CD4-positive, alpha-beta T cell treated with Interferon gamma for 1 hour (primary cell): ENCODE measurements at places on chromosomes 4 and X.

DNA sequence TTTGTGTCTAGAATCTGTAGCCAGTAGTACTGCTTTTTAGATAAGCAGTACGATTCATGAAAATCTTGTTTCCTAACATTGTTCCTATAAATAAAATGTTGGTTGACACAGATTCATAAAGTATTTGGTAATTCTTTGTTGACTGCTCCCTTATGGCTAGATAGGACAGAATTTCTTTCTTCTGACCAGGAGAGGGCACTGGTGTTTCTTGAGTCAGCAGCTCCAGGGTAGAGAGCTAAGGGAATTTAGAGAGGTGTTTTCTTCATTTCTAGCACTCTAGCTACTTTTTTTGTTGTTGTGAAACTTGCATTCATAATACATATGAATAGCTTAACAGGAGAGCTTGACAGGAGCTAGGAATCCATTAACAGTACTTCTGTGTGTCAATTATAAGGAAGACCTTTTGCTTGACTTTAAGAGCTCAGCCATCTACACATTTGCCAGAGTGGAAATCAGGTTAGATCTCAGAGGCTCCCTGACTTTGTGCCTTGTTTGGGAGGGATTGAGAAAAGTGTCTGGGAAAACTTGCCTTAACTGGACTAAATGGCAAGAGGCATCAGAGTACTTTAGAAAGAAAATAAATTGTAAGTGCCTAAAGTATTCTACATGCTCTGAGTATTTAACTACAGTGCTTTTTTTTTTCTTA lies 756.1 kb downstream of the SH3BGRL start:
- DNase-seq = no peak

- no peak for DNase-seq
Measured at GRCh38 chr4:7377223-7377865, 57.4 kb downstream of the PSAPL1 start.

DNA sequence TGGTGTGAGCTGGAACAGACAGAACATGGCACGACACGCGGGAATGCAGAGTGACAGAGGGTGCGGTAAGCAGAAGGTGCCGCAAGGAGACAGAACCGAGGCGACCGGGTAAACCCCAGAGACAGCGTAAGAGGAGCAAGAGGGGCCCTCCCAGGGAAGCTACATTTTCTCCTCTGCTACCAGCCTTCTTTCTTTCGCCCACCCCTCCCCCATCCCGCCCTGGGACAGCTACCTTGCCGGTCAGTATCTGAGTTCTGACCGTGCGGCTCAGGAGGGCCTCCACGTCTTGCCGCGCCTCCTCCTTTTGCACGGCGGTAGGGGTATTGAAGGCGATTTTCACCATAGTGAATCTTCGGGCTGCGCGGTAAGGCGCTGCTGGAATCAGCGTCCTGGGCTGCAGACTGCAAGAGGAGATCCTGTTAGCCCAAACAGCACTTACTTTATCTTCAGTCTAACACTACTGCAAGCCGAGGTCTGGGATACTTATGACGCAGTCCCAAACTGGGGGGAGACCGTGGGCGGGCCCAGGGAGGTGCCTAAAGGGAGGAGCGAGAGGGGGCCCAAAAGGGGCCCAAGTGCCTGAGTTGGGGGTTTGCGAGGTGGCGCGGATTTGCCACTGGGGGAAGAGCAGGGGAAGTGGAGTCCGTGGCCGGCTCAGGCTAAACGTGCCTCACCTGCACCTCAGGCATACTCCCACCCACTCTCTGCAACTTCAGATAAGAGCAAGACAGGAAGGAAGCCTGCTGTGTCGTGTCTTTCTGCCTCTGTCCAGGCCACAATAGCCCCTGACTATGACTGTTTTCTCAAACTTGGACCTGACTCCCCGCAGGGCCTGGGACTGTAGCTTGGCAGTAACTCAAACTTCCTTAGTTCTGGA lies at the start of gene ITM2A:
Gene ITM2A (minus strand): TSS at position 462 of the 877 bp plus-strand sequence. CDS start 119 bp downstream, at position 343.
- DNase-seq = peak; percentile 75

DNA sequence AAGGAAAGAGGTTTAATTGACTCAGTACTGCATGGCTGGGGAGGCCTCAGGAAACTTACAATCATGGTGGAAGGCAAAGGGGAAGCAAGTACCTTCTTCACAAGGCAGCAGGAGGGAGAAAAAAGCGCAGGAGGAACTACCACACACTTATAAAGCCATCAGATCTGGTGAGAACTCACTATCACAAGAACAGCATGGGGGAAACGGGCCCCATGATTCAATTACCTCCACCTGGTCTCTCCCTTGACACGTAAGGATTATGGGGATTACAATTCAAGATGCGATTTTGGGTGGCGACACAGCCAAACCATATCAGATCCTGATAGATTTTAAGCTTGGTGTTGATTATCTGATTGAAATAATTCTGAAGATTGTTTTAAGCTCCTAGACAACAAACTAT lies 218.7 kb downstream of the CBR4 start:
- no peak for DNase-seq

DNA sequence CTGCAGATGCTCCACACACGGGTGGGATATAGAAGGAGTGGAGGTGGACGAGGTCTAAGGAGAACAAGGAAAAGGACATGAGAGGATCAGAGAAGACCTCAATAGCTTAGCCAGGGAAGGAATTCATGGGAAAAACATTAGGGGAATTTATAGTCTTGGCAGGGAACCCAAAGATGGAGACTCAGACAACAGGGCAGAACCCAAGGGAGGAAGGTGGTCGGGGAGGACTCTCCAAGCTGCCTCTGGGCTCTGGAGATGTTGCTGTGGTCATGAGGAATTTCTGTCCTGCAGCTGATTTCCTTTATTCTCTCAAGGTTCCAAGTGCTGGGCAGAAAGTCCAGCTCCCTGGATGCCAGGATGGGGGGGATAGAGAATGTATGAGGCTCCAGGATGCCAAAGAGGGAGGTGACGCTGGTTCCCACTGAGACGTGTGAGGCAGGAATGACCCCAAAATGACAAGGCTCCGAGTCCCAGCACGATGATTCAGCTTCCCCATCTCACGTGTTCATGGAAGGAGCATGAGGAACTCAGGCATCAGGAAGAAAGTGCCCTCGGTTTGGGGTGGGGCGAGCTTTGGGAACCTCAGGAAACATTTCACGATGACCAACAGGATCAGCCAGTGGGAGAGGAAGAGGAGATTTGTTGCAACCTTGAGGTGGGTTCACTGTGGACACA lies 57.0 kb upstream of the PPP2R3B start:
- DNase-seq = no peak

DNA sequence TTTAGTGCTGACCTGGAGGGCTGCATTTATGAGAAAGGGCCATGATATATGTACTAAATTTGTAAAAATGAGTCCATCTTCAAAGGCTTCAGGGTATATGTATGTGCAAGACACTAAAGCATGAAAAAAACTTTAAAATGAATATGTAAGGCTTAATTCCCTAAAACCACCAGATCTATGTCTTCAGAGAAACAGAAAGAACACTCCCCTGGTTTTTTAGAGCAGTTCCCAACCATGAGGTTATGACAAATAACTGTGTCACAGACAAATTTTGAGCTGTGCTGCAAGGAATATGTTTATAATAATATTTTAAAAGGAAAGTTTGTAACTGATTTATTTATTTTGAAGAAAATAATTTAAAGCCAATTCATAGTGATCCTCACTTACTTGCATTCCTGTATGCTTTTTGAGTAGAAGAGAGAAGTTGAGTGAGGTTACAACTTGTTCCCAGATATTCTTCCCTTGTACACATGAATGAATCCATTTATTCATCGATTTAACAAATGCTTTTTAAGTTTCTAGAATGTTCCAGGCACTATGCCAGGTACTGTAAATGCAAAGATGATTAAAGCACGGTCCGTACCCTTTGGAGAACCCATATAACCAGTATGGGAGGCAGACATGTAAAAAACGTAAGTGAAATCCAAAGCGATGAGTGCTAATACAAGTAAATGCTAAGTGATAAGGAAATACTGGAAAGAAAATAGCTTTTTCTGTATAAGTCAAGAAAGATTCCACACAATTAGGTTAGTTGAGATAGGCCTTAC lies 295.2 kb upstream of the DIAPH2 start:
- no peak for DNase-seq

GRCh38 chr4:138670681-138671080 lies 344.9 kb upstream of the NOCT start:
- DNase-seq = no peak

GRCh38 chr4:52964011-52964410 lies 101.9 kb downstream of the RASL11B start:
- no peak for DNase-seq

GRCh38 chrX:103417370-103417769 lies 41.0 kb downstream of the BEX3 start:
- DNase-seq = no peak

DNA sequence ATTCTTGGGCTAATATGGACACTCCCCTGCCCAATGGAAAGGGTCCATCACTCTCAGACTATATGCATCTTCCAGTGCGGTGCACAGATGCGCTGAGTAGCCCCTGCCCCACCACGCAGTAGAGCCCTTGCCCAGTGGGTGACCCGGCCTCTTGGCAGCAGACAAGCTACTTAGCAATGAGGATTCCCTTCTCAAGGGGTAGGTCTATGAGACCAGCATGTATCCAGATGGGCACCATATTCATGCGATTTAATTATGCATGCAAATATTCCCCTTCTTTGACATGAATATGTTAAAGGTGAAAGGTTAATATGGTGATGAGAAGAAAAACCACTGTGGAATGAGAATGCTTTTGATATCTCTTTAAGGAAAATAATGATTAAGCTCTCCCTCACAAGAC lies 77.7 kb downstream of the ZNF827 start:
- DNase-seq = no peak

DNA sequence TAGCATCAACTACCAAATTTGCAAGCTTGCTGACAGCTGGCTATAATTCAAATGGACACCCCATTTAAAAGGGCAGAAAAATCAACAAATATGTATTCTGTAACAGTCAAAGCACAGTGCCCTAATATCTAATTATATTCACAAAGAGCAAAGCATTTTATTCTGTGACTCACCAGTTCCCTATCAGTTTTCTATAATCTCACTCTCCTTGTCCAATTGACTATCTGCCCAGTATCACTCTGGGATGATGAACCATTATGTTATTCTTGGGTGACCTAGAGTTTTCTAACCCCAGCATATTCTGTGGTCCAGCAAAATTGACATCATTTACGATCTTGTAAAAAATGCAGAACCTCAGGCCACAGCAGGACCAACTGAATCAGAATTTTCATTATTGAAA lies 82.0 kb upstream of the FREM3 start:
- DNase-seq = no peak

DNA sequence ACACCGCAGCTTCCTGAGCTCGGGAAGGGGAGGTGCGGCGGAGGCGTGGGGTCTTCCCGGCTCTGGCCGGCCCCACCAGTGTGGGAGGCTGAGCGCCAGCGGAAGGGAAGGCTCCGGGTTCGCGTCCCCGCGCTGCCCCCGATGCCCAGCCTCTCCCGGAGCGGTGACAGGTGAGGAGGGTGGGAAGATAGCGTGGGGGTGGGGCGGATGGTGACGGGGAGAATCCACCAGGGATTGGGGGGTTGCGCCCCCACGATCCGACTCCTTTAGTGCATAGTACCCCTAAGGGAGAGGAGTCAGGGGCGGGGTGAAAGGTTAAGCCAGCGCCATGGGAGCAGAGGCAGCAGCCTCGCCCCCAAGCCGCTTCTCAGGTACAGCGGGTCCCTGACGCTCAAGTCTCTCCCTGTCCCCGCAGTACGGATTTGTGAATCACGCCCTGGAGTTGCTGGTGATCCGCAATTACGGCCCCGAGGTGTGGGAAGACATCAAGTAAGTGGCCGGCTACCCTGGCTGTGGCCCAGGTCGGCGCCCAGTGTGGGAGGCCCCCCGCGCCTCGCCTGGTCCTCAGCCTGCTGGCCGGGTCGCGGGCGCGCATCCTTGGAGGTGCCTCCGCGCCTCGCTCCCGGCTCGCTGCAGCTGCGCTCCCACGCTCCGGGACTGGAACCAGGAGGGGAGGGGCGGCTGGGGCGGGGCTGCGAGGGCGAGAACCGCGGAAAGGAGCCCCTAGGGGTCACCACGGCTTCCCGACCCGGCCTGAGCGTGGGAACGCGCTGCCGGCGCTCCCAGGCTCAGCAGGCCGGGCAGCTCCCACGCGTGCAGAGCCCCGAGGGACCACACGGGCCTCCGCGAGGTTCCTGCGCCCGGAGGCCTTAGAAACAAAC lies 791 bp downstream of the GUCY1B1 start:
- DNase-seq = no peak

GRCh38 chr4:37682701-37683401 lies 3.3 kb downstream of the RELL1 start:
- no peak for DNase-seq

GRCh38 chr4:185892165-185892564 lies 80.2 kb upstream of the SORBS2 start:
- no peak for DNase-seq

- DNase-seq = no peak
Measured at GRCh38 chr4:55931043-55931442, 17.7 kb upstream of the CEP135 start.

- DNase-seq = no peak
Measured at GRCh38 chr4:37590016-37590415, 96.2 kb downstream of the RELL1 start.

DNA sequence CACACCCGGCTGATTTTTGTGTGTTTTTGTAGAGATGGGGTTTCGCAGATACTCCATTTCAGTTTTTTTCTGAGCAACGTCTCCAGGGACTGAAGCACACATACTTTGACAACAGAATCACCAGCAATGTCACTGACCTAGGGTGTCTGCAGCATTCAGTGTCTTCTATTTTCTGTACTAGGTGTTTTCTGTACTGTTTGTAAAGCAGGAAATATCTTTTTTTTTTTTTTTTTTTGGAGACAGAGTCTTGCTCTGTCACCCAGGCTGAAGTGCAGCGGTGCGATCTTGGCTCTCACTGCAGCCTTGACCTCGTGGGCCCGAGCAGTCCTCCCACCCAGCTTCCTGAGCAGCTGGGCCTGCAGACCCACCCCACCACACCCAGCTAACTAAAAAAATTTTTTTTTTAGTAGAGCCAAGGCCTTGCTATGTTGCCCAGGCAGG lies 8.9 kb downstream of the ADD1 start:
- peak; percentile 69 for DNase-seq

- no peak for DNase-seq
Measured at GRCh38 chr4:109962401-109962800, 49.7 kb downstream of the EGF start.

DNA sequence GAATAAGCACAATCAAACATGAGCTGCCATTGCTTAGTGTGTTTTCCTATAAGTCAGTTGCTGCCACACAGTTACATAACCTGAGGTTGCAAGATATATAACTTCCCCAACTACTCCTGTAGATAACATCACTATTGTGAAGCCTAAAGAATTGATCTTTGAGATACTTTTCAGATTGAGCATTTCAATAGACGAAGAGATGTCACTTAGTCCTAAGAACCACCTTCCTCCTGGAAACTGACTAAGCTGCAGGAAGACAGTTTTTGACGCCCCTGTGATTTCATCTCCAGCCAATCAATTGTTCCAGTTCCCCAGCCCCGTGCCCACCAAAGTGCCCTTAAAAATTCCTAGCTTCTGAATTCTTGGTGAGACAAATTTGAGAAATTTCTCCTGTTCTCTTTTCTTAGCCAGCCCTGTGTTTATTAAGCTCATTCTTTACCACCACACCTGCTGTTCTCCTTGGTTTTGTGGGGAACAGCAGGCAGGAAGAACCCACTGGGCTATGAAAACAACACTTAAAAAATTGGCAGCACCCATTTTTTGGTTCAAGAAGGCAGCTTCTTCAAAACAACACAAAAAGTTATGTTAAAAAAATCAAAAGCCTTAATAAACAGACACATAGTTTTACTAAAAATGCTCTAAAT lies 317.1 kb upstream of the PABPC4L start:
- DNase-seq = no peak

GRCh38 chrX:98501426-98501825 lies 1617.7 kb downstream of the RPA4 start:
- no peak for DNase-seq
